ENCODE measurements at places on chromosomes 12 and 14.

- DNase-seq: no peak
Observed at GRCh38 chr14:51732494-51733112, 80.9 kb downstream of the FRMD6 start.

GRCh38 chr12:75964150-75964549 is 67.4 kb downstream of the PHLDA1 start:
- no peak for DNase-seq

DNA sequence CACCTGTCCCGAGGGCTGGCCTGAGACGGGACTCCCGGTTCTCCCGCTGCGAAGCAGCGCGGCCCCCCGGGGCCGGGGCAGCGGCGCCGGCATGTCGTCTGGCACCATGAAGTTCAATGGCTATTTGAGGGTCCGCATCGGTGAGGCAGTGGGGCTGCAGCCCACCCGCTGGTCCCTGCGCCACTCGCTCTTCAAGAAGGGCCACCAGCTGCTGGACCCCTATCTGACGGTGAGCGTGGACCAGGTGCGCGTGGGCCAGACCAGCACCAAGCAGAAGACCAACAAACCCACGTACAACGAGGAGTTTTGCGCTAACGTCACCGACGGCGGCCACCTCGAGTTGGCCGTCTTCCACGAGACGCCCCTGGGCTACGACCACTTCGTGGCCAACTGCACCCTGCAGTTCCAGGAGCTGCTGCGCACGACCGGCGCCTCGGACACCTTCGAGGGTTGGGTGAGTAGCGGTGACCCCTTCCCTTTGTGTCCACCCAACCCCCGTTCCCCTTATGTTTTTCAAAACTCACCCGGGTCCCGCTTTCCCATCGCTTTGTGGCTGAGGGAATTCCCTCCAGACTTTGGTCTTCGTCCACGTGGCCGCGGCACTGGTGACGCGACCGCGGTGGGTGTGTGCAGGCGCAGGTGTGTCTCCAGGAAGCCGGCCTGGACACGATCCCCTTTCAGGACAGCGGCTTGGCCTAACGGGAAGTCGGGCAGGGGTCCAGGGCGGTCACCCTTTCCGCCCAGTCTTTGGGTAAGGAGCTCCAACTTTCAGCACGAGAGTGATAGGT is 826 bp downstream of the PRKCH start:
- peak; percentile 48 for DNase-seq

GRCh38 chr12:53058674-53059433 is 9.0 kb downstream of the TNS2 start:
- DNase-seq: no peak

DNA sequence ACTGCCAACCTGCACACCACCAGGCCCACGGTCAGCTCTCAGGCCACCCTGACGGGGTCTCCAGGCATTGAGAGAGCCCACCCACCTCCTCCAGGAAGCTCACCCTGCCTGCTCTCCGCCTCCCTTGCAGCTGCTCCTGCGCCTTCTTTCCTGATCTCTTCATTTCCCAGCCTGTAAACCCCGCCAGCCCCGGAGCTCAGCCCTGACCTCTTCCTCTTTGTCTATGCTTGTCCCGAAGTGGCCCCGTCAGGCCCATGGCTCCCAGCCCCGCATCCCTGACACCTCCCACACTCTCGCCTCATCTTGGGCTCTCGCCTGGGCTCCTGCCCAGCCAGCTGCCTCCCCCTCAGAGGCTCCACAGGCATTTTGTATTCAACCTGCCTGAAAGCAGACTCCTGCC is 139.3 kb downstream of the CALM1 start:
- no peak for DNase-seq
